ENCODE measurements at places on chromosomes 13 and 19.
A peak's percentile ranks its signal among the peaks of the same experiment; 100 is the strongest.

DNA sequence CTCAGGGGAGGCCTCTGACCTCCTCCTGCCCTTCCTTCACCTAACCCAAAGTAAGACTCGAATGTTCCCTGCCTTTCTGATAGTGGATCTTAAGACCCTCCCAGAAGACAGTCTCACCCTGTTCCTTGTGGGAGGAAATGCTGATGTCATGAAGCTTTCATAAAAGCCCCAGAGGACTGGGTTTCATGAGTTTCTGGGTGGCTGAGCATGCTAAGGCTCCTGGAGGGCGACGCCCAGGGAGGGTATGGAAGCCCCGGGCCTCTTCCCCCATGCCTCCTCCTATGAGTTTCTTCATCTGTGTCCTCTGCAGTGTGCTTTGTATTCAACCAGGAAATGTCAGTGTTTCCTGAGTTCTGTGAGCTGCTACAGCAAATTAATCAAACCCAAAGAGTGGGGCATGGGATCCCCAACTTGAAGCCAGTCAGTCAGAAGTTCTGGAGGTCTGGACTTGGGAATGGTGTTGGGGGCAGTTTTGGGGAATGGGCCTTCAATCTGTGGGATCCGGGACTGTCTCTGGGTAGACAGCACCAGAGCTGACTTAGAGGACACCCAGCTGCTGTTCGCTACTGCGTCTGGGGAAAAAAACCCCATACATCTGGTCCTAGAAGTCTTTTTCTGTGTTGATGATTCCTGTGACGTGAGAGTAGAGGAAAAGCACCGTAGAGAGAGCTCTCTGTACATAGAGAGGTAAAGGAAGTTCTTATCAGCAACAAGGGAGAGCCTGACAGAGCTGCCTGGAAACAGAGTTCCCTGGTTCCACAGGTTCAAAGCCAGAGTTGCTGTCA lies 2.0 kb upstream of the LILRB2 start:
- DNase-seq = peak; percentile 50

DNA sequence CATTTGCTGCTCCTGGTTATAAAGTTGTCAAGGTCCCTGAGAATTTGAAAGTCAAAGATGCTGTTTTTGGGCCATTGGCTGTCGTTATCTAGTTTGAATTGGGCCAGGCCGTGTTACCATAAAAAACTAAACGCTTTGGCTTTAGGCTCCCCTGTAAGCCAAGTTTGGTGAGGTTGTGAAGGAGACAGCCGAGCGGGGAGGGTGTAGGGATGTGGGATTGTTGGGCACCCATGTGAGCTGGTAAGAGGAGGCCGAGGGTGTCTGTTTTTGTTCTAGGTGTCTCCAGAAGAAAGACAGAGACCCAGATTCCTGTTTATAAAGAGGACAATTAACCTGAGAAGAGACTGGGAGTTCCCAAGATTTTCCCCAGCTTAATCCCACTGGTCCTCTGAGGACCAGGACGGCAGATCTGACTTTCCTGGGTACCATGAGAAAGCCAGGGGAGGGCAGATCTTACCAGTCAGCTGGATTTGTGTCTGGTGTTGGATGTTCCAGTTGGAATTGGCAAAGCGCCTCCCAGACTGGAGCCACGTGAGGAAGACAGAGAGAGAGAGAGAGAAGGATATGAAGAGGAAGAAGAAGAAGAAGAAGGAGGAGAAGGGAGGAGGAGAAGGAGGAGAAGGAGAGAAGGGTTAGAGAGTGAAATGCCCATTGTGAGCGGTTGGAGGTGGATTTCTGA lies 25.1 kb downstream of the TMEM255B start:
- DNase-seq = no peak

GRCh38 chr19:46859637-46860124 lies 1.1 kb upstream of the ARHGAP35 start:
- peak; percentile 58 for DNase-seq

GRCh38 chr19:50968716-50969412 lies 527 bp downstream of the KLK6 start:
- DNase-seq = no peak

- peak; percentile 81 for DNase-seq
Observed at GRCh38 chr19:44635581-44636438, 7.9 kb upstream of the PVR start.

DNA sequence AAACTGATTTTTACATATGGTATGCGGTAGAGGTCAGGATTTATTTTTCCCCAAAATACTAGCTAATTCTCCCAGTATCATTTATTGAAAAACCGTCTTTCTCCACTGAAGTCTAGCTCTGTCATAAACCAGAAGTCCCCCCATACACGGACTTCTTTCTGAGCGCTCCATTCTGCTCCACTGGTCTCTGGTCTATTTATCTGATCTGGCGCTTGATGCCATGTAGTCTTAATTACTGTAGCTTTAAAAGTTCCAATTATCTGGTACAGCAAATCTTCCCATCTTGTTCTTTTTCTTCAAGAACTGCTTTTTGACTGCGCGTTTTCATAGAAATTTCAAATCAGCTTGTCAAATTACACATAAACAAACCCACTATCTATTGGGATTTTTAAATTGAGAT lies 13.7 kb downstream of the DCUN1D2 start:
- no peak for DNase-seq

Data from osteoblast (primary cell).